ENCODE measurements at places on chromosomes 4 and X.

DNA sequence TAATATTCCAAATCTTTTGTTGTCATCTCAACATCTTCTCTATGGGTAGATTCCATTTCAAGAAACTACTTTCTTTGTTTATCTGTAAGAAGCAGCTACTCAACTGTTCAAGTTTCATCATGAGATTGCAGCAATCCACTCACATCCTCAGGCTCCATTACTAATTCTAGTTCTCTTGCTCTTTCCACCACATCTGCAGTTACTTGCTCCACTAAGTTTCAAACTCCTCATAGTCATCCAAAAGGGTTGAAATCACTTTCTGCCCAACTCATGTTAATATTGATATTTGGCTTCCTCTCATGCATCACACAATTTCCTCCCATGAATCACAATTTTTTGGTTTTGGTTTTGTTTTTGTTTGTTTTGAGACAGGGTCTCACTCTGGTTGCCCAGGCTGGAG is 35.7 kb downstream of the ADH5 start:
- no peak for DNase-seq

GRCh38 chr4:95289028-95289634 is 259.6 kb downstream of the UNC5C start:
- no peak for DNase-seq

GRCh38 chr4:130092187-130093015 is 996.4 kb downstream of the C4orf33 start:
- no peak for DNase-seq

- peak; percentile 87 for DNase-seq
These were observed 19.2 kb downstream of the PNMA6E start for GRCh38 chrX:153381684-153382532.
